Esophagus muscularis mucosa (tissue), 4 donors: ENCODE measurements at places on chromosomes 3 and 15. TPM values are rescaled to one million over a fixed set of nuclear protein-coding genes. Genes with fewer than 3 reads are reported as not detected.

GRCh38 chr3:191385101-191385500 is 54.8 kb upstream of the UTS2B start:
- no peaks in the 10 kb centered on the region for H3K27me3 ChIP-seq
- DNase-seq = no peak
- no peak overlapping the region for H3K4me3 ChIP-seq
- H3K27ac ChIP-seq = no peak overlapping the region

GRCh38 chr15:63010920-63011693 is 31.4 kb upstream of the TPM1 start:
- peaks cover 9% of the 10 kb centered on the region for H3K4me1 ChIP-seq
- no peak for DNase-seq
- H3K27ac ChIP-seq = no peak overlapping the region

- no peak overlapping the region for H3K27ac ChIP-seq
- no peaks in the 10 kb centered on the region for H3K27me3 ChIP-seq
- no peak overlapping the region for H3K4me3 ChIP-seq
- H3K36me3 ChIP-seq = peaks cover 5% of the 10 kb centered on the region
- DNase-seq = no peak
Observed at GRCh38 chr3:71705681-71706080, 19.5 kb downstream of the EIF4E3 start.

DNA sequence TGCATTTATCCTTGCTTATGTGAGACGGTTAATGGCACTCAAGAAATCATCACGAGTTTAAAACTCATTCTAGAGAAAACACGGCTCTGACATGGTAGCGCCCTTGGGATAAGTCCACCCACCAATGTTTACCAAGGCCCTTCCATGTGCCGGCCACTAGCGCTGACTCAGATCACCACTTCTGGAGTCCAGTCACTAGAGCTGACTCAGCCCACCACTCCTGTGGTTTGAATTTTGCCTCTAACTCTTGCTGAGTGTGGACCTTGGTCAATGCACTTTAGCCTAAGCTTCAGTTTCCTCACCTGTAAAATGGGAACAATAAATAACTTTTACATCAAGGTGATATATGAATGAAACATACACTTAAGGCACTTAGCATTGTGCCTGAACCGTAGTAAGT is 358.4 kb upstream of the PROK2 start:
- H3K27me3 ChIP-seq = no peaks in the 10 kb centered on the region
- no peaks in the 10 kb centered on the region for H3K36me3 ChIP-seq
- no peak for DNase-seq
- no peak overlapping the region for H3K4me3 ChIP-seq

Gene GAP43
- 2.2 TPM for total RNA-seq

- H3K27me3 ChIP-seq = no peaks in the 10 kb centered on the region
- H3K27ac ChIP-seq = no peak overlapping the region
- no peaks in the 10 kb centered on the region for H3K36me3 ChIP-seq
- H3K4me3 ChIP-seq = no peak overlapping the region
- H3K4me1 ChIP-seq = no peaks in the 10 kb centered on the region
Observed at GRCh38 chr3:112751564-112752512, 94.8 kb downstream of the CD200R1L start.

Gene DNAH12
- total RNA-seq = not detected

- no peaks in the 10 kb centered on the region for H3K27me3 ChIP-seq
- H3K4me1 ChIP-seq = no peaks in the 10 kb centered on the region
- no peaks in the 10 kb centered on the region for H3K36me3 ChIP-seq
- DNase-seq = no peak
- no peak overlapping the region for H3K27ac ChIP-seq
- no peak overlapping the region for H3K4me3 ChIP-seq
Observed at GRCh38 chr3:24437326-24437725, 57.3 kb downstream of the THRB start.

- H3K4me3 ChIP-seq = no peak overlapping the region
- peaks cover 21% of the 10 kb centered on the region for H3K4me1 ChIP-seq
- no peak overlapping the region for H3K27ac ChIP-seq
- H3K36me3 ChIP-seq = no peaks in the 10 kb centered on the region
- DNase-seq = no peak
- no peaks in the 10 kb centered on the region for H3K27me3 ChIP-seq
Observed at GRCh38 chr3:184590795-184591194, 29.2 kb downstream of the EPHB3 start.

- no peak overlapping the region for H3K4me3 ChIP-seq
- H3K4me1 ChIP-seq = no peaks in the 10 kb centered on the region
- no peaks in the 10 kb centered on the region for H3K27me3 ChIP-seq
- no peak overlapping the region for H3K27ac ChIP-seq
- no peaks in the 10 kb centered on the region for H3K36me3 ChIP-seq
Observed at GRCh38 chr15:38626443-38627050, 61.9 kb upstream of the RASGRP1 start.

DNA sequence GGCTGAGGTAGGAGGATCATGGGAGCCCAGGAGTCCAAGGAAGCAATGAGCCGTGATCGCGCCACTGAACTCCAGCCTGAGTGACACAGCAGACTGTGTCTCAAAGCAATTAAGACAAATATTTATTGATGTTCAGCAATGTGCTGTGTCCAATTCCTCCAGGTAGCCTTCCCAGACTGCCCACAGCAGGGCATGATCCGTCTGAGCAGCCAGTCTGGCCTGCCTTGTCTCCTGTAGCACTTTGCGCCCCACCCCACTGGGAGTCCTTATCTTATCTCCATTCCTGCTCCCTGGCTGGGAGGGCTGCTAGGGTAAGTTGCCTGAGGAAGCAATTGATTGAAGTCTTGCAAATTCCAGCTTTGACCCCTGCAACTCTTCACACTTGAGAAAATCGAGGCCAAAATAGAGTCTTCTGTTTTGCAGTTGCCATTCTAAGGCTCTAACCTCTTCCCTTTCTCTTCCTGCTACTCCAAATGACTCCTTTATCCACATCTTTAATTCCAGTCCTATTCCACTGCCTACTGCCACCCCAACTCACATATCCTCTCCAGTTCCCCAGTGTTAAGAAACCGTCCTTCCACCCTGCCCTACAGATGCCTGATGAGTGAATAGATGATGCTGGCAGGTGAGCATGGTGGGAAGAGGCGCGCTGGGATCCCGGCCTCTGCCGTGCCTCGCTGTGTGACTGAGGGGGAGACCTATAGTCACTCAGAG is 26.9 kb upstream of the LCTL start:
- no peak overlapping the region for H3K4me3 ChIP-seq
- no peaks in the 10 kb centered on the region for H3K27me3 ChIP-seq
- H3K4me1 ChIP-seq = peaks cover 4% of the 10 kb centered on the region
- no peak overlapping the region for H3K27ac ChIP-seq
- DNase-seq = no peak
- H3K36me3 ChIP-seq = no peaks in the 10 kb centered on the region

Gene SEC22C
- total RNA-seq = 52.7 TPM

- H3K36me3 ChIP-seq = no peaks in the 10 kb centered on the region
- H3K4me3 ChIP-seq = no peak overlapping the region
- H3K4me1 ChIP-seq = peaks cover 97% of the 10 kb centered on the region
Observed at GRCh38 chr3:159771865-159772611, 216.6 kb upstream of the IL12A start.

GRCh38 chr15:57045741-57046382 is 127.4 kb downstream of the TCF12 start:
- peaks cover 21% of the 10 kb centered on the region for H3K4me1 ChIP-seq
- no peaks in the 10 kb centered on the region for H3K27me3 ChIP-seq
- no peak overlapping the region for H3K4me3 ChIP-seq
- no peak for DNase-seq
- no peak overlapping the region for H3K27ac ChIP-seq

GRCh38 chr3:53996141-53996874 is 104.6 kb upstream of the SELENOK start:
- H3K27ac ChIP-seq = no peak overlapping the region
- no peaks in the 10 kb centered on the region for H3K27me3 ChIP-seq
- no peaks in the 10 kb centered on the region for H3K36me3 ChIP-seq
- no peak overlapping the region for H3K4me3 ChIP-seq
- no peak for DNase-seq

DNA sequence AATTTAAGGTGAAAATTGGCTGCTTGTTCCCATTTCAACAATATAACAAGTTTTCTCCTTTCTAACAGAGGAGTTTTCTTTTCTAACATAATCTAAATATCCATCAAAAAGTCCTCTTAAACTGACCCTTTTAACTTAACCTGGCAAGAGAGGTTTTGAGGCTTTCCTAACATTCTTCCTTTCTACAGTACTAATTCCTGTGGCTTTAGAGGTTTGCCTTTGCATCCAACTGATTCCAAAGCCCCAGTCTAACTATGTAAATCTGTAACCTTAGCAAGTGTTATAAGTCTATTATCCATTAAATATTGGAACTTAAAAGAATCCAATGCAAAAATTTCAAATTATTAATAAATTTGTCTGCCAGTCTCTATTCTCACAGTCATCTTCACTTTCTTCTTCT is 134.1 kb downstream of the ISL2 start:
- no peak overlapping the region for H3K27ac ChIP-seq
- no peak overlapping the region for H3K4me3 ChIP-seq
- H3K4me1 ChIP-seq = no peaks in the 10 kb centered on the region
- DNase-seq = no peak
- peaks cover 25% of the 10 kb centered on the region for H3K36me3 ChIP-seq
- no peaks in the 10 kb centered on the region for H3K27me3 ChIP-seq

Gene MESP2
- not detected for total RNA-seq

Gene CHST14
- 13.0 TPM for total RNA-seq

DNA sequence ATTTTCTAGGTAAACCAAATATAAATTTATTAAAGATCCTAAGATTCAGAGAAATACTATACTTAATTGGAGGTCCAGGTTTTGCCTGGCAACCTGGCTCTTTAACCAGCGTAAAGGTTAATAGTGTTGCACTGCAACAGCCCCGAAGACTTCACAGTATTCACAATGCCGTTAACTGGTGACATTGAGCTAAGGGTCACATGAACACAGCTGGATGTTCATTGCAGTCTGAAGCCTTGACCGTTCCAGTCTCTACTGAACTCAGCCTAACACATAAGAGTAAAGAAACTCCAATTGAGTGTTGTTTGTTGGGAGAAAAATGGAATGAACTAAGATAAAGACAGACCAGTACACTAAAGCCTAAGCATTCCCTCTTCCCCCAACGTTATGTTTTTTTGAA is 26.8 kb downstream of the NKIRAS1 start:
- H3K4me3 ChIP-seq = no peak overlapping the region
- no peaks in the 10 kb centered on the region for H3K36me3 ChIP-seq
- H3K4me1 ChIP-seq = peaks cover 17% of the 10 kb centered on the region
- no peaks in the 10 kb centered on the region for H3K27me3 ChIP-seq
- no peak overlapping the region for H3K27ac ChIP-seq
- no peak for DNase-seq

Gene MIX23
- 12.3 TPM for total RNA-seq

Gene ITPR1
- total RNA-seq = 204 TPM
